ENCODE measurements at places on chromosomes 16 and 17. TPM values are rescaled to one million over a fixed set of nuclear protein-coding genes. Genes with fewer than 3 reads are reported as not detected.

TNFRSF12A gene
- total RNA-seq = 4.5 TPM

DNA sequence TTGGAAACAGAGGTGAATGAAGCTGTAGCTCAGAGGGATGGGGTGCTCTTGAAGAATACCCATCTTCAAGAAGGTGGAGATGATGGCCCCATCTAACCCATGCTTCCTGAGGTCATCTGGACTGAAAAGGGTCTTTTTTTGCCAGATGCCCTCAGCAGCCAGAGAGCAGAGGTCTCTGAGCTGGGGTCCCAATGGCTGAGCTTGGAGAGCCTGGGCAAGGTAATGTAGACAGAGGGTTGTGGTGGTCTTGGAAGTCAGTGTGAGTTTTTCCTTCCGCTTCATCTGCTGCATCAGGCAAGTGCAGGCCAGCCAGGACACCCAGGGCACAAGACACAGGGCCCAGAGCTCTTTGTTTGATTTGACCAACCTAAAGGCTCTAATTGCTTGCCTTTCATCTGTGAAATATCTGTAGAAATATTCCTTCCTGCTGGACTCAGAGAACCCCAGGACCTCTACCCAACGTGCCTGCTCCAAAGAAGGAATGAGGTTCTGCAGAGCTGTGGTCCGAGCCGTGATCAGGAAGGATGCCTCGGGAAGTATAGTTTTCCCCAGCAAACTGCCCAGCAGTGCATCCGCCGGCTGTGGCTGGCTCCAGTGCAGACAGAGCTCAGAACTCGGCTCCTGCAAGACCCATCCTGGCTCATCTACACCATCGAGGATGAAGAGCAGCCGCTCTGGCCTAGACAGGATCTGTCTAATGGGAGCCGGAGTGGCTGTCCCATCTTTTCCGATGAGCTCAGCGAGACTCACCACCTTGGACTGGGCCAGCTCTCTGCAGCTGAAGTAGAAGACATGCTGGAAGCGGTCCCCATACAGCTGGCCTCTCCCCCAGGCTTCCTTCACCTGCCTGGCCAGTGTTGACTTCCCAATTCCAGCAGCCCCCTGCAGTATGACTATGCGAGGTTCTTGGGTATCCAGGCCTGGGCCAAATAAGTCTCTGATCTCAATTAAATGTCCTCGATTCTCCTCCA, 25.2 kb downstream of the NLRP1 start:
- DNase-seq = no peak
- H3K27ac ChIP-seq = no peak overlapping the region
- H3K36me3 ChIP-seq = peaks cover 24% of the 10 kb centered on the region
- H3K4me3 ChIP-seq = no peak overlapping the region

DNA sequence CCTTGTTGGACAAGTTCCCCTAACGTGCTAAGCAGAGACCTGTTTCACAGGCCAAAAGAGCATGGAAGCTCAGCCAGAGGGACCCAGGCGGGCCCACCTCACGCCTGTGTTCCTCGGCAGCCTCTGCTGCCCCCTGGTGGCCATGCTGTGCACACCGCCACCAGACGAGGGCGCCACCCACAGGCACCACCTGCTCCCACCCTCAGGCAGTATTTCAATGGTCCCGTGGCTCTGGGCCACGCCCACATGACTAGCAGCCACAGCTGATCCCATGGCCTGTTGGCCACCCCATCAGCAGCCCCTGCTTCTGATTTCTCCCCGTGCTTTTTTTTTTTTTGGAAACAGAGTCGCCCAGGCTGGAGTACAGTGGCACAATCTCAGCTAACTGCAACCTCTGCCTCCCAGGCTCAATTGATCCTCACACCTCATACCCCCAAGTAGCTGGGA, 18.9 kb downstream of the MPG start:
- DNase-seq = peak; percentile 91
- no peaks in the 10 kb centered on the region for H3K27me3 ChIP-seq
- no peaks in the 10 kb centered on the region for H3K36me3 ChIP-seq
- no peak overlapping the region for H3K4me3 ChIP-seq
- H3K27ac ChIP-seq = no peak overlapping the region
- no peaks in the 10 kb centered on the region for H3K4me1 ChIP-seq

DNA sequence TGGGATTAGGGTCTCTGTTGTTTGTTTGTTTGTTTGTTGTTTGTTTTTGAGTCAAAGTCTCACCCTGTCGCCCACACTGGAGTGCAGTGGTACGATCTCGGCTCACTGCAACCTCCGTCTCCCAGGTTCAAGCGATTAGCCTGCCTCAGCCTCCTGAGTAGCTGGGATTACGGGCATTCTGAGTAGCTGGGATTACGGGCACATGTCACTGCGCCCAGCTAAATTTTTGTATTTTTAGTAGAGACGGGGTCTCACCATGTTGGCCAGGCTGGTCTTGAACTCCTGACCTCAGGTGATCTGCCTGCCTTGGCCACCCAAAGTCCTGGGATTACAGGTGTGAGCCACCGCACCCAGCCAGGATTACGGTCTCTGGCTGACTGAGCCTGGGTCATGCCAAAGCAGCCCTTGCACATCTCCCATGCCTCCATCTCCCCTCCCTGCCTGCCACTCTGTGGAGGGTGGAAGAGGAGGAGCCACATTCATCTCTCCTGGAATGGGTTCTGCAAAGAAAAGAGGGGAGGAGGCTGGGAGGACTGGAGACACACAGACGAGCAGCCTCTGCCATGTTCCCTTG, 59.2 kb downstream of the BEAN1 start:
- no peak overlapping the region for H3K4me3 ChIP-seq
- peaks cover 4% of the 10 kb centered on the region for H3K4me1 ChIP-seq
- no peaks in the 10 kb centered on the region for H3K36me3 ChIP-seq
- DNase-seq = no peak

RARA gene
- total RNA-seq = 37.4 TPM

DNA sequence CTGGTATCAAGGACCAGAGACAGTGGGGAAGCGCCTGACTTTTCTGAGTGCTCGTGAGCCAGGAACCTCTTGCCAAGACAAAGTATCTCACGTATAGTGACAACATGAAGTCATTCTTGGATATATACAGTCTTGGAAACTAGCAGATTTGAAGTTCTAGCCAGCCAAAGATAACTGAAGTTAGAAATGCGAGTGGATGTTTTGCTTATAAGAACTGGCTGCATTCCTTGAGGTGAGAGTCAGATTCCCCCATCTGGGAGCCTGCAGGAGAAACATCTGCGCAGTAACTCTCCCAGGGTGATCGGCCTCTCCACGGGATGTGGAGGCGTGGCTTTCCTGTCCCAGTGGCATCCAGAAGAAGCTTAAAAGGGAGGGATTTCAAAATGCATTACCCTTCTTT, 89.8 kb downstream of the SHISA6 start:
- DNase-seq = no peak
- H3K4me3 ChIP-seq = no peak overlapping the region
- no peaks in the 10 kb centered on the region for H3K4me1 ChIP-seq
- H3K36me3 ChIP-seq = no peaks in the 10 kb centered on the region

DNA sequence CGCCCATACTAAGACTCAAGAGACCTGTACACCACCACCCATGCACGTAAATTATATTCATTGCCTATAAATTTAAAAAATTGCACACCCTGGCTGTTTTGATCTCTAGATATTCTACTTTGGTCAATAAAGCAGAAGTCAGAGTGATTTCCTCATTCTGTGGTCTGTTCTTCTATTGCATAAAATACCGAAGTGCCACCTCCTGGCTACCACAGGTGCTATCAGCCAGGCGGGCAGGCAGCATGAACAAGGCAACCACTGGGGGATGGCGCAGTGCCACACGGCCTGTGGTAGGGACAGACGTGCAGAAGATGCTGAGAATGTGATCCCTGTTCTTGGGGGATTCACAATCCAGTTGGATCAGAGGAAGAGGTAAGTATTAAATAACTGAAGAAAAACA, 122.3 kb downstream of the CDK5R1 start:
- no peaks in the 10 kb centered on the region for H3K27me3 ChIP-seq
- peak; percentile 47 for DNase-seq
- H3K27ac ChIP-seq = no peak overlapping the region

DNA sequence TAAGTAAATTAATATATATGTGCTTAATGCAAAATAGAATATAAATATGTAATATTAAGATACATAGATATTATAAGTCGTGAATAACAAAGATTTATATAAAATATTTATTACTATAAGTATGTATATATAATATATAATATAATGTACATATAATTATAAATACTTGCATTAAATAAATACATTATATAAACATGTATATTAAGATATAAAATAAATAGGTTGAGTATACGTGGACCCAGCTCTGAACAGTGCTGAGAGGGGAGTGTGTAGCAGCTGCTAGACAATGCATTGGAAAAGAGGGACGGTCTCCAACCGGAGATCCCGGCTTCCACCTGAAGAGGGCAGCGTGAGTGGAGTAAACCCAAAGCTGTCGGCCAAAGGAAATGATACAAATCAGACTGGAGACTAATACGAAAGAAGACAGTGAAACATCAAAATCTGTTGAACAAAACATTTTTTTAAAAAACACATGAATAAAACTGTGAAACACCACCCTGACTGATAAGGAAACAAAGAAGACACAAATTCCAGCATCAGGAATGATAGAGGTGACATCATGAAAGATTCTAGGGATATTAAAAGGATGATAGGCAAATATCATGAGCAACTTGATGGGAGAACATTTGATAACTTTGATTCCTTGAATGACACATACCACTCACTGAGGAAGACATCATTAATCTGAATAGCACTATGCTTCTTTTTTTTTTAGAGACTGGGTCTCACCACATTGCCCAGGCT, 125.4 kb upstream of the CHMP6 start:
- H3K27me3 ChIP-seq = no peaks in the 10 kb centered on the region
- peak; percentile 27 for DNase-seq
- H3K4me1 ChIP-seq = peaks cover 26% of the 10 kb centered on the region
- H3K36me3 ChIP-seq = peaks cover 5% of the 10 kb centered on the region
- H3K4me3 ChIP-seq = no peak overlapping the region

HID1 gene
- total RNA-seq = 2.3 TPM

ACSM2A gene
- total RNA-seq = not detected

ASB16 gene
- not detected for total RNA-seq

DNA sequence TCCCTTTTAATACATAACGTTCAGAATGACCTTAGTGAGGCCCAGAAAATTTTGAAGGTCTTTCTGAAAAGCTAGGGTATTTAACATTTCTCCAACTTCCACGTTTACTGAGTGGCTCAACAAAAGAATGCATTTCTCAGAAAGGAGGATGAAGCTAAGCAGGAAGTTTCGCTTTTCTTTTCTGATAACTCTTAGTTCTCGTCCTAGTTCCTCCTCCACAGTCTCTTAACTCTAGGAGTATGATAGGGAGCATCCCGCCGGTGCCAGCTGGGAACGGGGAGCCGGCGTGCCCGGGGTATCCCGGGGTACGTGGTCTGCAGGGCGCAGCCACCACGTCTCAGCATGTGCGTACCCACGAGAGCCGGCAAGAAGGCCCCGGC, 363 bp downstream of the KARS1 start:
- no peaks in the 10 kb centered on the region for H3K27me3 ChIP-seq
- H3K4me1 ChIP-seq = peaks cover 50% of the 10 kb centered on the region
- H3K4me3 ChIP-seq = peak overlapping the region; percentile 81

CTF1 gene
- total RNA-seq = not detected

- peaks cover 5% of the 10 kb centered on the region for H3K27me3 ChIP-seq
- no peaks in the 10 kb centered on the region for H3K36me3 ChIP-seq
- no peaks in the 10 kb centered on the region for H3K4me1 ChIP-seq
- no peak overlapping the region for H3K4me3 ChIP-seq
- no peak overlapping the region for H3K27ac ChIP-seq
Measured at GRCh38 chr17:7060165-7060891, 16.4 kb upstream of the SLC16A11 start.

NR1D1 gene
- total RNA-seq = 10.2 TPM

DNA sequence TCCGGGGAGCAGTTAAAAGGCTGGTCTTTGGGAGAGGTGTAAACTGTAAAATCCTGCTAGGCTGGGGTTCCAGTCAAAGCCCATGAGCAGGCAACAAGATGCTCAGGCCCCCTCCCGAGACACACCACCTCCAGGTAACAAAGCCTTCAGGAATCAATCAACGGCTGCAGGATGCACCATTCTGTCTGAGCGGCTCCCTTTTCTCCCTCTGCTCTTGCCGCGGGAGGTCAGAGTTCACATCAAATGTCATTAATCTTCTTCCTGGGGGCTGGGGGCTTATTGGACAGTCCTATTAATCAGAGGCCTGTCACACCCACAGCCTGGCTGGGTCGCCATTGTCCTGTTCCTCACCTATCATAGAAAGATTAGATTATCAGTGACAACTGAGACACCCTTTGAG, 11.9 kb upstream of the CCDC182 start:
- H3K4me1 ChIP-seq = no peaks in the 10 kb centered on the region
- no peak for DNase-seq
- H3K36me3 ChIP-seq = no peaks in the 10 kb centered on the region
- no peaks in the 10 kb centered on the region for H3K27me3 ChIP-seq
- H3K4me3 ChIP-seq = no peak overlapping the region
- no peak overlapping the region for H3K27ac ChIP-seq

- H3K36me3 ChIP-seq = peaks cover 20% of the 10 kb centered on the region
- no peaks in the 10 kb centered on the region for H3K27me3 ChIP-seq
- no peaks in the 10 kb centered on the region for H3K4me1 ChIP-seq
- no peak overlapping the region for H3K4me3 ChIP-seq
Measured at GRCh38 chr16:15682105-15682570, 32.1 kb downstream of the NDE1 start.

DNA sequence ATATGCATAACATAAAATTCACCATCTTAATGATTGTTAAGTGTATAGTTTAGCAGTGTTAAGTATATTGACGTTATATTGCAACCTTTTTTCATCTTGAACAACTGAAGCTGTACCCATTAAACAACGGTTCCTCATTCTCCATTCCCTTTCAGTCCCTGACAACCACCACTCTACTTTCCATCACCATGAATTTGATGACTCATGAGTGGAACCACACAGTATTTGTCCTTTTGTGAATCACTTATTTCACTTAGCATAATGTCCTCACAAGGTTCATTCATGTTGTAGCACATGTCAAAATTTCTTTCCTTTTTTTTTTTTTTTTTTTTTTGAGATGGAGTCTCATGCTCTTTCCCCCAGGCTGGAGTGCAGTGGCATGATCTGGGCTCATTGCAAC, 46.0 kb downstream of the HOXB1 start:
- no peaks in the 10 kb centered on the region for H3K36me3 ChIP-seq
- H3K4me1 ChIP-seq = peaks cover 14% of the 10 kb centered on the region
- no peaks in the 10 kb centered on the region for H3K27me3 ChIP-seq
- no peak for DNase-seq
- H3K4me3 ChIP-seq = no peak overlapping the region

- no peaks in the 10 kb centered on the region for H3K36me3 ChIP-seq
- no peak for DNase-seq
- H3K4me1 ChIP-seq = no peaks in the 10 kb centered on the region
- H3K27ac ChIP-seq = no peak overlapping the region
Measured at GRCh38 chr16:73151225-73151624, 103.3 kb upstream of the ZFHX3 start.

Data from CD8-positive, alpha-beta memory T cell (primary cell).